ENCODE measurements at places on chromosomes 7 and 10. TPM values are rescaled to one million over a fixed set of nuclear protein-coding genes. Genes with fewer than 3 reads are reported as not detected.
A peak's percentile ranks its signal among the peaks of the same experiment; 100 is the strongest.

DNA sequence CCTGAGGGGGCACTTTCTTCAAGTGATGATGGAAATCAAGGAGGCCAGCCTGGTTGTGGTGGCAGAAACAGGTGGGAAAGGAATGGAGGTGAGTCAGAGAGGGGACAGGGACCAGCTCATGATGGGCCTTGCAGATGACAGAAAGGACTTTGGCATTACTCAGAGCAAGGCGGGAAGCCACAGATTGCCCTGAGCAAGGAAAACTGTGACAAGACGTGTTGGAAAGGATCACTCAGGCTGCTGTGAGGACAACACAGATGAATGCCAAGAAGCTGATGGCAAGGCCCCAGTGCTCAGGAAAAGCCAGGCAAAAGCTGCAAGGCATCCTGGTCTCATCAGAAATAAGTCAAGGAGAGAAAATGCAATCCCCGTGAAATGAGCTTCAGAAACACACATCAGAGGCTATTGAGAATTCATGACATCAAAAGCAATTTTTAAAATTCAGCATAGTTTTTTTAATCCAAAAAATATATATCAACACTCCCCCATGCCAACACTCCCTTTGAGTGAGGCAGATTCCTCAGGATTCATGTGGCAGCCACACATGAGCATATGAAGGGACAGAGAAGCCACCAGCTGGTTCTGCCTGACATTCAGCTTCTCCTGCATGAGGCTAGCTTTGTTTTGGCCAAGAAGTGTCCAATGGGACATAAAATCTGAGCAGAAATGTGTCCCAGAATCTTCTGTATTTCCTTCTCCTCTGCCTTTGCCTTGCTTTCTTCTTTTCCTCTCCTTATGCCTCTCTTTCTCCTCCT, 244.5 kb upstream of the MYO3A start:
- DNase-seq, result peak; percentile 17

DNA sequence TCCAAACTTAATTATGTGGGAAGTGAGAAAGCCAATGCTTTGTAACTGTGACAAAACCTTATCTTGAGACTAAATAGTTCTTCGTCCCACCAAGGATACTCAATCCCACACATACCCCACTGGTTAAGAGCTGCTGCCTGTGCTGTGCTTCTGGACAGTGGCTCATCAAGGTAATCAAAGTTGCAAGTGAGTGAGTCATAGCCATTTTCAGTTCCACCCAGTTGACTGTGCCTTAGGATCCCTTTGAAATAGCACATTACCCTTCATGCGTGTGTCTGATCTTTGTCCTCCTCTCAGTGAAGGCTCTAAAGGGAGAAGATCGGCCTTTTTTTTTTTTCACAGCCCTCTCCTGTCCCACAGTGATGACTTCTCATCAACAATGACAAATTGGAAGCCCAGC, 706.0 kb upstream of the AUTS2 start:
- peak; percentile 39 for DNase-seq

Gene HYAL4
- total RNA-seq, result not detected

Gene PAOX
- total RNA-seq, result 4.6 TPM

DNA sequence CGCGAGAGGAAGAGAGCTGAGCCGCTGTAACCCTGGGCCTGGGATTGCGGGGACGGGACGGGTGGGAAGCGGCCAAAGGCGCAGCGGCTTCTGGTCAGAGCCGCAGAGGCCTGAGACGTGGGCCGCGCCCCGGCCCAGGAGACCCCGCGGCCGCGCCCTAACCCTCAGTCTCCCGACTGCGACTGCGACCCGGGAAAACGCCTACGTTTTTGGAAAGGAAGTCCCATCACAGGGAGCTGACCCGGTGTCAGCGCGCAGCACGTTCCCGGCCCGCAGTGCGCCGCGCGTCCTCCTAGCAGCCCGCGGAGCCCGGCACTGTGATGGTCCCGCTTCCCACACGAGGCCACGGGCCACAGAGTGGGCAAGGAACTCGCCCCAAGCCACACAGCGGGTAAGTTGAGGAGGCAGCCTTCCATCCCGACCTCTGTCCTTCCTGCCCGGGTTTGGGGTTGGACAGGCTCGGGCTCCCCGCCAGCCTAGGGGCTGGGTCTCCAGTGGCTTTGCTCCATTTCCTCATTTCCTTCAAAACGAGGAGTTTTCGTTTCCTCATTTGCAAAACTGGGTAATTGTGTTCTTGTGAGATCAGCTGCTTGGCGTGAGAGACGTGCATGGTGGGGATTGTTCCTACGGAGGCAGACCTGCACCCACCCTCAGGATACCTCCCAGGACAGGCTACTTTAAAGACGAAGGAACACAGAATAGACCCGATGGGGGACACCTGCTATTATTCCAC, 1.2 kb downstream of the GPNMB start:
- peak; percentile 40 for DNase-seq

Gene TMEM72
- total RNA-seq, result not detected
